Fibroblast of skin of left quadriceps (primary cell): ENCODE measurements at places on chromosomes 4 and X.

DNA sequence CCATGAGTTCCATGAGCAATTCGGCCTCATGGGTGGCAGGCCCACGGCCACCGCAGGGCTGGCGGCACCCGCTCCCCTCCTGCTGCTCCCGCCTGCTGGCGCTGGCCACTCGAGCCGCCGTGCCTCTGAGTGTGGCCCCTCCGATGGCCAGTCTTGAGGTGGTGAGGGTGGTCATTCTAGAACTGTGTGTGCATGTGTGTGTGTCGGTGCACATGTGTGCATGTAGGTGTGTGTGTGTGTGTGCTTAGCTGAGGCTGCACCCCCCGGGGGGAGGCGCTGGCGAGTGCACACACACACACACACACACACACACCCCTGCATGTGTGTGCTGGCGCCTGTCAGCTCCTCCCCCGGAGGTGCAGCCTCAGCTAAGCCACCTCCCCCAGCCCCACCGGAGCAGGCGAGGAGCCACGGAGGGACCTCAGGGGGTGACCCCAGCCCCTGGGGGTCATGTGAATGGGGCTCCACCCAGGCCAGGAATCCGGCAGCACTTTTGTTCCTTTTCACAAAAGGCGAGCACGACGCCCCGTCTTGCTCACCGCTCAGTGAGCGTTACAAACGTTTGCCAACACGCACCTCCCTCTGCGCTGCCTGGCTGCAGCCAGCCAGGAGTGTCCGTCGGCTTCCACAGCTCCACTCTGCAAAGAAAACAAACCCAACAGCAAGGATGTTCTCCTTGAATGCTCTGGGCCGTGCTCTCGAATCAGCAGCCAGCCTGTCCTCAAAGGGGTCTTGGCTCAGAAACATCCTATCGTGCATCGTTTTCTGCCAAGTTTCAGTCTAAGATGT lies 29.9 kb downstream of the FGFRL1 start:
- no peak for DNase-seq

DNA sequence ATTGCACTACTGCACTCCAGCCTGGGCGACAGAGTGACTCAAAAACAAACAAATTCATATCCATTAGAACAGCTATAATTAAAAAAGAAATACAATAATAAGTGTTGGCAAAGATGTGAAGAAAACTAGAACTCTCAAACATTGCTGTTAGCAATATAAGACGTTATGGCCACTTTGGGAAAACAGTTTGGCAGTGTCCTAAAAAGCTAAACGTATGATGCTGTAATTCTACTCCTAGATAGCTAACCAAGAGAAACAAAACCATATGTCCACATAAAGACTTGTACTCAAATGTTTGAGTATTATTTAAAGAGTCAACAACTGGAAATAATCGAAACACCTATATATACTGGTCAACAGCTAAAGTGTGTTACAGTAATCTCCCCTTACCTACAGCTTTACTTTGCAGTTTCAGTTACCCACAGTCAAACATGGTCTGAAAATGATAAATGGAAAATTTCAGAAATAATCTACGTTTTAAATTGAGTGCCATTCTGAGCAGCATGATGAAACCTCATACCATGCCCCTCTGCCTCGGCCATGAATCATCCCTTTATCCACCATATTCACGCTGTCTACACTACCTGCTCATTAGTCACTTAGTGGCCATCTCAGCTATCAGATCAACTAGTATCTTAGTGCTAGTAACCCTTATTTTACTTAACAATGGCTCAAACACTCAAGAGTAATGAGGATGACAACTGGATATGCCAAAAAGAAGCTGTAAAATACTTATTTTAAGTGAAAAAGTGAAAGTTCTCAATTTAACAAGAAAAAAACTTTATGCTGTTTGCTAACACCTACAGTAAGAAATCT lies 4.9 kb downstream of the ELF2 start:
- no peak for DNase-seq

DNA sequence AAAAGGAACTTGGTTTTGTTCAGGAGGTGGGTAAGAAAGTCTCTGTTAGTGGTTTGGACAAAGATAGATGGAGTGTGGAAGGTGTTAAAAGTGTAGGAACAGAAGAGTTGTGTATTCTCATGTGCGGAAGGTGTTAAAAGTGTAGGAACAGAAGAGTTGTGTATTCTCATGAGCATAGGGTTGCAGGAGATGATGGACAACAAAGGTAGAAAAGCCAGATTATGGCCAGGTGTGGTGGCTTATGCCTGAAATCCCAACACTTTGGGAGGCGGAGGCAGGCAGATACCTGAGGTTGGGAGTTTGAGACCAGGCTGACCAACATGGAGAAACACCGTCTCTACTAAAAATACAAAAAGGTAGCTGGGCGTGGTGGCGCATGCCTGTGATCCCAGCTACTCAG lies 2.5 kb downstream of the RPL34 start:
- DNase-seq, result no peak

- DNase-seq, result no peak
These were observed 2.0 kb upstream of the STAG2 start for GRCh38 chrX:123959281-123960063.

GRCh38 chr4:7666744-7667143 lies 232.0 kb upstream of the PSAPL1 start:
- DNase-seq, result no peak

DNA sequence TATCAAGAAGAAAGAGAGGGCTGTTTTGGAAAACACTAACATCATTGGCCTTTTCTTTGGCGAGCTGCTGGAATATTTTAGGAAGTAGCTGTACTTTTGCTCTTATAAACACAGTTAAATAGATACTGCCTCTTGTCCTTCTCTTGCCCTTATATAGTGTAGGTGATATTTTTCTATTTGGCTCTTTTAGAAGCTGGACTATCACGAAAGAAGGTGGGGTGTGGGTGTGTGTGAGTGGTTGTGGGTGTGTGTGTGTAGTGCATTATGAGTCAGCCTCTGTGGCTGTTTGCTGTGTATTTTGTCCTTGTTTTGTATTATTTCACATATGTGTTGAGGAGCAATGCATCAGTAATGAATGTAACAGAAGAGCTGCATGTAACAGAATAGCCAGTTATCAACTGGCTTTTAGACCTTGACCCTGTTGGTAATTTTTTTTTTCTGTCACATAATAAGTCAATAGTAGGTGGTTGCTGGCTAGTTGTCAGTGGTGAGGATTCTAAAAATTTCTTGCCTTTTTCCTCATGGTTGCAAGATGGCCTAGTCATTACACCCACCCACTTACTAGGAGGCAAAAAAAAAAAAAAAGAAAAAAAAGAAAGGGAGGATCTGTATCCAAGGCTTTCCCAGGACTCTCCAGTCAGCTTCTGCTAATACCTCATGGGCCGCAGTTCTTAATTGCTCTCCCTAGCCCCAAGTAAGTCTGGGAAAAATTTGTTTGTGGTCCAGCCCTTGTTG lies 23.8 kb downstream of the ARHGAP10 start:
- DNase-seq, result no peak

DNA sequence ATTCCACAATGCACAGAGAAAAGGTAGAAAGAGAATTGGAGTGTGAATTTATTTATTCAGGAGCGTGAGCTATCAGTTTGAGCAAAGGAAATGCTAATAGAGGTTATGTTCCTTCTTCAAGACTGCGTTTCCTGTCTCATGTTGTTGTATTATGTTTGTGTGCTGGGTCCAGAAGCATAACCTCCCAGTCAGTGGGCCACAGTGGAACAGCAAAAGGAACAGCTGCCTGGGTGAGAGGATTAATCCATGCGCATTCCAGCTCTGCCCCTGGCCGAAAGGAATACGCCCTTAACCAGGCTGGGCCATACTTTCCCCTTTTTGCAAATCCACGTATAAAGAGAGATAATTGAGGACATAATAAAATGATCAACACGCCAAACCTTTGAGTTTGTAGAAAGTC lies 32.4 kb upstream of the ARX start:
- no peak for DNase-seq

- no peak for DNase-seq
These were observed 319.5 kb downstream of the ARHGAP10 start for GRCh38 chr4:148051403-148051802.

GRCh38 chr4:57270346-57270745 lies 160.2 kb upstream of the IGFBP7 start:
- no peak for DNase-seq

- no peak for DNase-seq
These were observed 175.0 kb upstream of the UGT8 start for GRCh38 chr4:114423582-114423981.

- DNase-seq, result no peak
These were observed 35.7 kb upstream of the EGFL6 start for GRCh38 chrX:13533726-13534125.

- no peak for DNase-seq
These were observed 7.3 kb upstream of the RNF150 start for GRCh38 chr4:141140391-141141200.

DNA sequence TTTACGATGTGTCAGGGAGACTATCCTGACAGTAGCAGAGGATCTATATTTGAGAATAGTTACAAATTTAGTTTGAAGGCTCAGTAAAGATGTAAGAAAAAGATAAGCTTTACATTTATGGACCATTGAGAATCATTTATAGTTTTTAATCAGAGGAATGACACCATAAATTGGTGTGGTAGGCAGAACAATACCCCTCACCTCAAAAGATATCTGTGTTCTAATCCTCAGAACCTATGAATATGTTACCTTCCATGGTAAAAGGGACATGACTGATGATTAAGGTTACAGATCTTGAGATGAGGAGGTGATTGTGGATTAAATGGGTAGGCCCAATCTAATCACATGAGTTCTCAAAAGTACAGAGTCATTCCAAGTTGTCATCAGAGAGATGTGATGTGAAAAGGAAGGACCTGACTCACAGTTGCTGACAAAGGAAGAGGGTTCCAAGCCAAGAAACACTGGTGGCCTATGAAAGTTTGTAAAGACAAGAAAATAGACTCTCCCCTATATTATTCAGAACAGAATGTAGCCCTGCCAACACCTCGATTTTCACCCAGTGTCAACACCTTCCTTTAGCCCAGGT lies 27.0 kb downstream of the EREG start:
- DNase-seq, result no peak

GRCh38 chrX:42386681-42387080 lies 391.3 kb downstream of the PPP1R2C start:
- no peak for DNase-seq

DNA sequence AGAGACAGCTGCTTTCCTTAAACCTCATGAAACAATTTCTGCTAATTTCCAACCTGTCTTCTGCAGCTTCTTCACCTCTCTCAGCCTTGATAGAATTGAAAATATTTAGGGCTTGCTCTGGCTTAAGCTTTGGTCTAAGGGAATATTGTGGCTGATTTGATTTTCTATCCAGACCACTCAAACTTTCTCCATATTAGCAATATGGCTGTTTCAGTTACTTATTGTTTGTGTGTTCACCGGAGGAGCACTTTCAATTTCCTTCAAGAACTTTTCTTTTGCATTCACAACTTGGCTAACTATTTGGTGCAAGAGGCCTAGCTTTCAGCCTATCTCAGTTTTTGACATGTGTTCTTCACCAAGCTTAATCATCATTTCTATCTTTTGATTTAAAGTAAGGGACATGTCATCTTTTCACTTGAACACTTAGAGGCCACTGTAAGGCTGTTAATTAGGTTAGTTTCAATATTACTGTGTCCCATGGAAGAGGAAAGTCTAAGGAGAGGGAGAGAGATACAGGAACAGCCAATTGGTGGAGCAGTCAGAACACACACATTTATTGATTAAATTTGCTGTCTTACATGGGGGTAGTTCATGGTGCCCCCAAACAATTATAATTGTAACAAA lies 213.2 kb downstream of the RASL11B start:
- DNase-seq, result no peak

DNA sequence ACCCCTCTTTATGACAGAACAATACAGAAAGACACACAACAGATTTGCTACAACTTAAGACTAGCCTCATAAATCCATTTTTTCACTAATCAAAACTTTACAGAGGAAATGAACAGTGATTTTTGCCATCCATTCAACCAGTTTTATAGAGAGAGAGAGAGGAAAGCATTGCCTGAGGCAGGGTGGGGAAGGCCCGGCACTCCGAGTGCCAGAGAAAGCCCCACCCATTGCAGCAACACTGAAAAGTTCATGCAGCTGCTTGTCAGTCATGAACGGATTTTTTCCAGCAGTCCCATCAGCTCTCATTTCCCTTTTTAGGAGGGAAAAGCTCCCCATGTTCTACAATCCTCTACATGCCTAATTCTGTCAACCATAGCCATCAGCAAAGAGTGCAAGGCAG lies 236.9 kb downstream of the CHIC1 start:
- no peak for DNase-seq

DNA sequence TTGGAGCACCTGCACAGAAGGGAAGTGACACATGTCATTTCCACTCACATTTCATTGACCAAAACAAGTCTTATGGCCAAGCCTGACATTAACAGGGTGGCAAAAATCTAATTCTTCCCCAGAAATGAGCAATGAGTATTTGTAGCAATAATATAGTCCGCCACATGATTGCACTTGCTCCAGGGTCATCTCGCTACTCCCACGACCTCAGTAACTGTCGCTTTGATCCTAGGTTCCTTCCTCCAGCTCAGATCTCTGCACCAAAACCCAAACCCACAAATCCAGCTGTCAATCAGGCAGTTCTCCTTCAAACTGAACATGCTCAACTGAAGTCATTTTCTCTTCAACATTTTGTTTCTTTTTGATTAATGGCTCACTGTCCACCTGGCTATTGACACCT lies 25.2 kb upstream of the PTTG2 start:
- no peak for DNase-seq

DNA sequence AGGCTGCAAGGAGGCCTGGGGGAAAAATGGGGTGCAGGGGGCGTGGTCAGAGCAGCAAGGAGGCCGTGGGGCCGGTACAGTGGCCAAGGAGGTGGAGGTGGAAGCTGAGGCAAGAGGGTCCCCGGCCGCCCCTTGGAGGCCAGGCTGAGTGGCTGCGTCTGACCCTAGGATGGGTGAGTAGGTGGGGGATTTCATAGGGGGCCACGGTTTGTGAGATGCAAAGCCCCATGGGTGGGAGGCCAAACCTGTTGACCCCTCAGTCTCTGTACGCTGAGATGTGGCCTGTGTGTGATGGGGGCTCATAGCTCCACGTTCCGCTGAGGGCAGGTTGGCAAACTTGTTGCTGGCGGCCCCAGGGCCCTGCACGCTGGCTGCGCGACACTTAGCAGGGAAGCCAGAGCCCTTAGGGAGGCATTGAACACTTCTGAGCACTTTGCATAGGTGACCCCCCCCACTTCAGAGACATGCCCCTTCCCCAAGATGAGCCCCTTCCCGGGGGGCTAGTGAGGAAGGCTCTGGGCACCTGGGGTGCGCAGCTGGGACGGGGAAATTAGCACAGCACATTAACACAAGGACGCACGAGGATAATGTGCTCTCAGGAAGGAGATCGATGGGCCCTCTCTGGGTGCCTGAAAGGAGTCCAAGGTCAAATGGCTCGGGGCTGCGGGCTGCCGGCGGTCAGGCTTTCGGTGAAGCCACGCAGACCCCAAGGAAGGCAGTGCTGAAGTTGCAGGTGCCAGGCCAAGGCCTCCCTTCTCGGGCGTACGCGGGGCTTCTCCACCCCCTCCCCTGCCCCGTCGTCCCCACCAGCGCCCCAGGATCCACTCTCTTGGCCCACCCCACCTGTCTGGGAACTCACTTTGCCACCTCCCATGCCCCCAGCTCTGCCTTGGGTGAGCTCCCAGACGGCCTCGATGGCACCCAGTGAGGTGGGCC lies 107.4 kb downstream of the HMX1 start:
- DNase-seq, result no peak

- no peak for DNase-seq
These were observed 10.5 kb downstream of the RASSF6 start for GRCh38 chr4:73609706-73610105.
